Astrocyte (in vitro differentiated cells and primary cell): ENCODE measurements at places on chromosomes 6 and 20. TPM values are rescaled to one million over a fixed set of nuclear protein-coding genes. Genes with fewer than 3 reads are reported as not detected.

Gene GCLC
- total RNA-seq: 26.9 and 31.6 TPM in 2 replicates

Gene SPAG4
- 1.2 TPM in 2 replicates for total RNA-seq

Gene GHRH
- total RNA-seq: not detected in 2 replicates

Gene AIF1
- not detected in 2 replicates for total RNA-seq

Gene TRIM38
- total RNA-seq: 6.8 and 8.4 TPM in 2 replicates

Gene AGER
- 7.5 and 9.9 TPM in 2 replicates for total RNA-seq

Gene AVP
- not detected in 2 replicates for total RNA-seq

Gene PLAGL2
- total RNA-seq: 14.7 and 15.3 TPM in 2 replicates

Gene SOX18
- 0.52 and 0.60 TPM in 2 replicates for total RNA-seq

Gene TSPO2
- total RNA-seq: not detected in 2 replicates

Gene RBM24
- total RNA-seq: 18.2 and 22.7 TPM in 2 replicates

Gene CDH22
- total RNA-seq: 0.17 TPM in 1 of 2 replicates, not detected in the other

Gene RSPH4A
- total RNA-seq: 0.48 and 0.72 TPM in 2 replicates
